Activated T-helper 9 cell treated with anti-CD3 and anti-CD28 coated beads, Interleukin-2, amount 50 U/mL, for 16 hours (primary cell): ENCODE measurements at places on chromosomes 6 and 20.

DNA sequence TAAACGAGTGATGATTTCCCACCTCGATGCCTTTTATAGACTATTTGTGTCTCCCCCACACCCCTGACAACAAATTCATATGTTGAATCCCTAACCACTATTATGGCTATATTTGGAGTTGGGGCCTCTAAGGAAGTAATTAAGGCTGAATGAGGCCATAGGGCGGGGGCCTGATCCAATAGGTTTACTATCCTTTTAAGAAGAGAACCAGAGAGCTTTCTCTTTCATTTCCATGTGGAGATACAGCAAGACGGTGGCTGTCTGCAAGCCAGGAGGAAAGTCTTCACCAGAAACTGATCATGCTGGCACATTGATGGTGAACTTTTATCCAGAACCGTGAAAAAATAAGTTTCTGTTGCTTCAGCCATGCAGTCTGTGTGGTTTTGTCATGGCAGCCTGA is 38.9 kb upstream of the CLIC5 start:
- no peak for DNase-seq

DNA sequence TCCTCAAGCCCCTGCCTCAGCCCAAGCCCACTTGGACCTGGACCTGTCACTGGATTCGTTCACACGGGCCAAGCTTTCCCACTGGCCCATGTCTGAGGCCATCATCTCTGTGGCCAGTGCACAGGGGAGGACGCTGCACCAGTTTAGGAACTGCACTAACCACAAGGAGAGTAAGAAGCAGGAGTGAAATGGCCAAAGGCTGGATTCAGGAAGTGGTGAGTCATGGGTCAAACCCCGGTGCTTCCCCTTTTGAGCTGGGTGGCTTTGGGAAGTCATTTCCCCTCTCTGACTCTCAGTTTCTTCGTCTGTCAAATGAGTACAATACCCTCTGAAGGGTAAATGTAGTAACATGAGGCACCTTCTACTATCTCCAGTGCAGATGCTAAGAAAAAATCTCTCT is 87.9 kb downstream of the CD40 start:
- DNase-seq, result no peak

GRCh38 chr20:4585104-4585753 is 136.5 kb upstream of the PRND start:
- no peak for DNase-seq

- DNase-seq, result no peak
These were observed 35.0 kb downstream of the CDC5L start for GRCh38 chr6:44422531-44422930.

DNA sequence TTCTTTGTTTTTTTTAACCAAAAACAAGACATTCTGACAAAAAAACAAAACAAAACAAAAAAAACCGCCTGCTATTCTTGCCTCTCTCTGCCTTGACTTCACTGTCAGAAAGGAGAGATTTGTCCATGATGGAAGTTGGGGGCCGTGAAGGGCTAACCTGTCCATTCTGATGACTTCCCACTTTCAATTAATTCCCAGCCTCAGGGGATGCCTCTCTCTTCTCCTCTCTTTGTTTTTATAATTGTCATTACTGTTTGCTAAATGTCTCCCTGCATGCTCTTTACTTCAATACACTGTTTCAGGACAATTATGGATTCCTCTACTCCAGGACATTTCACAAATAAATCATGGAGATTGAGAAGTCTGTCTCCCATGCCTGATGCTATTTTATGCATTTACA is 130.5 kb upstream of the CNR1 start:
- DNase-seq, result no peak

- DNase-seq, result no peak
These were observed 208.2 kb downstream of the CLIC5 start for GRCh38 chr6:45807311-45808041.

- no peak for DNase-seq
These were observed 9.1 kb downstream of the CHRNA4 start for GRCh38 chr20:63351811-63352591.

- DNase-seq, result no peak
These were observed 59.2 kb downstream of the RBM38 start for GRCh38 chr20:57450419-57450818.

DNA sequence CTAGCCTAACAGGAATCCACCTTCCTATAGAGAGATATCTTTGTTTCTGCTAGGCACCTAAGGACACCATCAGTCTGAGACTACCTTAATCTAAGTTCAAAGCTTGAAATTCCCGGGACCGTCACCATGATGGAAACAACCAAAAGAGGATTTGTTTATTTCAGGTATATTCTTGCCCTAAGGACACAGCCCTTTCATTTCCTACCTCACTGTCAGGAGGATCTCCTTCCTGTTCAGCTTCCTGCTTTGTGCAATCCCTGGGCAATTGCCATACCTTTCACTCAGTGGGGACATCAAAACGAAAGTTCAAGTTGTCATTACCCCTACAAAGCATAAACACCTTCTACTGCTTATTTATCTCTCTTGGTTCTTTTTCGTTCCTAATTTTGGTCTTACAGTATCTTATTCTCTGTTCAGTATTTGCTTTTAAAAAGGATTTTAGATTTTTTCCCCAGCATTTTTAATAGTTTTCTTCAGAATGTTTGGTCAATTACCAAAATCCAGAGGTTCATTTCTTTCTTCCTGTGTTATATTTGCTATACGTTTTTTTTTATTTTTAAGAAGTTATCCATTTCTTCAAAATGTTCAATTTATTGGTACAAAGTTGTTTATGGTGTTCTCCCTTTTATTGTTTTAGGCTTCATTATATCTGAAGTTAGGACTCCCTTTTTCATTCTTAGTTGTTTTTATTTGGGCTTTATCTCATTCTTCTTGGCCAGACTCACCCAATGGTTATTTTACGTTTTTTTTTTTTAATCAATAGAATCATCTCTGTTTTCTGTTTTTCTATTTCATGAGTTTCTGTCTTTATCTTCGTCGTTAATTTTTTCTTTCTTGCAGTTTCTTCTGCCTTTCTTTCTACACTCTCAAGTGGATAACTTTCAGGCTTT is 13.0 kb upstream of the TBPL1 start:
- no peak for DNase-seq

GRCh38 chr6:113370508-113371502 is 486.3 kb upstream of the MARCKS start:
- DNase-seq, result no peak

- DNase-seq, result no peak
These were observed 32.0 kb upstream of the TCF21 start for GRCh38 chr6:133856911-133857310.

- no peak for DNase-seq
These were observed 708 bp downstream of the NRN1 start for GRCh38 chr6:6006006-6006427.

GRCh38 chr6:26607434-26608230 is 10.9 kb downstream of the ABT1 start:
- peak; percentile 28 for DNase-seq

GRCh38 chr6:12336121-12336971 is 46.2 kb downstream of the EDN1 start:
- no peak for DNase-seq

DNA sequence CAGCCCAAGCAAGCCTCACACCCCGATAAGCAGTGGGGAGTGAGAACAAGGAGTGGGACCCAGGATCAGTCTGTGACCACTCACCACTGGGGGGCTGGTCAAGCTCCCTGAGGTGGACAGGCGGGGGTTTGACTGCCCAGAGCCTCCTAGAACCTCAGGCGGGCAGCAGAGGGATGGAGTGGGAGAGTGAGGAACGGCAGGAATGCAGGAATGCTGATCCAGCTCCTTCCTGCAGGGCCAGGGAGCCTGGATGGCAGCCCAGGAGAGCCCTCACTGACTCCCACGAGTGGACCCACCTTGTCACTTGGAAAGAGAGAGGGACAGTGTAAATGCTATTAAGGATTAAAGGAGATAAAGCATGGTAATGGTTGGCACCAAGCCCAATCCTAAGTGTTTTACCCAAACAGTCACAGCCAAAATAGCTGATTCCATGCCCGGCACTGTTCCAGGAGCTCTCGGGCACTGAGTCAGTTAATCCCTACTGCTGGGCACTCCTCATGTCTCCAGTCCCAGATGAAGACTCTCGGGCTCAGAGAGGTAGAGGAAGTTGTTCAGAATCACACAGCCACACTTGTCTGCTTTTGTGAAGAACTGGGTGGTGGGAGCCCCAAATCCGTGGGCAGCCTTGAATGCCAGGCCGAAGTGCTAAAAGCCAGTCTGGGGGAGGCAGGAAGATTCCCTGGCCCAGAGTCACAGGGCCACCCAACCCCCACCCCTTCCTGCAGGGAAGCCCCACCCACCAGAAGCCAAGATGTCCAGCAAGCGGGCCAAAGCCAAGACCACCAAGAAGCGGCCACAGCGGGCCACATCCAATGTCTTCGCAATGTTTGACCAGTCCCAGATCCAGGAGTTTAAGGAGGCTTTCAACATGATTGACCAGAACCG is 3.1 kb downstream of the MYL9 start:
- no peak for DNase-seq

GRCh38 chr6:37460805-37461204 is 27.8 kb downstream of the CMTR1 start:
- no peak for DNase-seq

DNA sequence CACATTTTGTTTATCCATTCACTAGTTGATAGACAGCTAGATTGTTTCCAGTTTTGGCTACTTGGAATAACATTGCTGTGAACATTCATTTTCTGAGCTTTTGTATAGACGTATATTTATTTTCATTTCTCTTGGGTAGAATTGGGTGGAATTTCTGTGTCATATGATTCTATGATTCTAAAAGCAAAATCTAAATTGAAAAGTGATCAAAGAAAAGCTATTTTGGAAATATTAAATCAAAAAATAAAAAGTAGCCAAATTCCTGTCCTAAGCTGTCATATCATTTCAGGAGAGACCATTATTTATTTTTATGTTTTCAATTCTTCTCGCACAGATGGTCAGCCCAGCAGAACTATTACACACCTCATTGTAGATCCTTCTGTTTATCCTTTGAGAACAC is 229.2 kb downstream of the COL12A1 start:
- no peak for DNase-seq

- no peak for DNase-seq
These were observed 14.9 kb downstream of the IL17A start for GRCh38 chr6:52201046-52201445.

DNA sequence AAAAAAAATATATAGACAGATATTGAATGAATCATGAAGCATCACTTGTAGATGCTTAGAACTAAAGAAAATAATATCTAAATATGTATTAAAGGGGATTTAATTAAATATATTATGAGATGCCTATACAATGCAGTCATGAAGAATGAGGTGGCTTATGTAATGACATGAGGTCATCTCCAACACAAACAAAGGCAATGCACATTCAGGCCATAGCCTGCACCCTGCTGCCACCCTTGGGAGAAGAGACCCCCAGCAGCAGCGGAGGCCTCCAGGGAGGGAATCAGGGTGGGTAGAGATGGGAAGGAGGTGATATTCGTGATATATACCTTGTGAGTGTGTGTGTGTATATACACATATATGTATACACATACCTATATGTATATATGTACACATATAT is 26.4 kb upstream of the SSTR4 start:
- no peak for DNase-seq

DNA sequence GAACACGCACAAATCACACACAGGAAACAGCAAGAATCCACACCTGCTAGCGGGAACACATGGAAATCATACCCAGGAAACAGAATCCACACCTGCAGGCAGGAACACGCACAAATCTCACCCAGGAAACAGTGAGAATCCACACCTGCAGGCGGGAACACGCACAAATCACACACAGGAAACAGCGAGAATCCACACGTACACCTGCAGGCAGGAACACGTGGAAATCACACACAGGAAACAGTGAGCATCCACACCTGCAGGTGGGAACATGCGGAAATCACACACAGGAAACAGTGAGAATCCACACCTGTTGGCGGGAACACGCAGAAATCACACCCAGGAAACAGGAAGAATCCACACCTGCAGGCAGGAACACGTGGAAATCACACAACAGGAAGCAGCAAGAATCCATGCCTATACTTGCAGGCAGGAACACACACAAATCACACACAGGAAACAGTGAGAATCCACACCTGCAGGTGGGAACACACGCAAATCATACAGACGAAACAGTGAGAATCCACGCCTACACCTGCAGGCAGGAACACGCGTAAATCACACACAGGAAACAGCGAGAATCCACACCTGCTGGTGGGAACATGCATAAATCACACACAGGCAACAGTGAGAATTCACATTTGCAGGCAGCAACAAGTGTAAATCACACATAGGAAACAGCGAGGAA is 108.6 kb downstream of the DLL1 start:
- no peak for DNase-seq

GRCh38 chr6:157699777-157700636 is 123.0 kb upstream of the SNX9 start:
- DNase-seq, result no peak

- no peak for DNase-seq
These were observed at the start of gene EPPIN for GRCh38 chr20:45547206-45547770. EPPIN (minus strand) TSS chr20:45547401; CDS start chr20:45547357, 44 bp downstream.

- DNase-seq, result no peak
These were observed 35.2 kb downstream of the PPP1R14C start for GRCh38 chr6:150177952-150178520.

GRCh38 chr6:131937703-131938631 is 13.2 kb downstream of the CCN2 start:
- DNase-seq, result no peak

GRCh38 chr20:10781526-10781925 is 107.7 kb upstream of the JAG1 start:
- no peak for DNase-seq

- no peak for DNase-seq
These were observed 67.0 kb downstream of the ABHD12 start for GRCh38 chr20:25323496-25324246.

DNA sequence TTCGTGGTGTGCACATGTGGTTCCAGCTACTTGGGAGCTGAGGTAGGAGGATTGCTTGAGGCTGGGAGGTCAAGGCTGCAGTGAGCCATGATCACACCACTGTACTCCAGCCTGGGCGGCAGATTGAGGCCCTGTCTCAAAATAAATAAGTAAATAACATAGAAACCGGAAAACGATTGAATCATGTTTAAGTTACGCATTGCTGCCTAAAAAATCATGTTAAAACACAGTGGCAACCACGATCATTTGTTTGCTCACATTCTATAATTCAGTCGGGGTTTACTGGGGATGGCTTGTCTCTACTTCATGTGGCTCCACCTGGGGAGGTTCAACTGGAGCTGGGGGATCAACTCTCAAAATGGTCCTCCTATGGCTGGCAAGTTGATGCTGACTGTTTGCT is 8.2 kb upstream of the CDKN1A start:
- no peak for DNase-seq

- no peak for DNase-seq
These were observed 28.4 kb upstream of the LY86 start for GRCh38 chr6:6559994-6560570.

GRCh38 chr6:170545405-170545804 is 7.7 kb downstream of the PSMB1 start:
- no peak for DNase-seq

DNA sequence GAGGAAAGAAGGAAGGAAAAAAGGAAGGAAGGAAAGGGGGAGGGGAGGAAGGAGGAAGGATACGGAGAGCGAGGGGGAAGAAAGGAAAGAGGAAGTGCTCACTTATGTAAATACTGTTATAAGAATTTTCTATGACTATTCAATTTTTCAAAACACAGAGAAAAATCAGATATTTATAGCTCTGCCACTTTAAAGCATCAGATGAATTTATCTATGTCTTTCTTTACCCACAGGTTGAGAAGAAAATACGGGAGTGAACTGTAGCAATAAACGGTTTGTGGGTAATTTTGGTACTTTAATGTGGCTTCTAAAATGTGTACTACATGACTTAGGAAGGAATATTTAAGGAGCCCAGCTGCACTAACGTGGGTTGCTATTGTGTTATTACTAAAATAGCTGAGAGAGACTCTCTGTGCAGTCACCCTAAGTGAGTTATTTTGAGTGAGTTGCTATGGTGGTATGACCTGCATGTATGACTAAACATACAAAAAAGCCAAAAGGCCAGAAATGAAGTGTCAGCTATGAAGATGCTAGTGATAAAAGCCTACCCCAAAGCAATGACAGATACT is 225.5 kb downstream of the SOD2 start:
- DNase-seq, result no peak
